ENCODE measurements at places on chromosomes 3 and 15.

- no peak for DNase-seq
Measured at GRCh38 chr3:112127522-112128494, 5.2 kb downstream of the GCSAM start.

- DNase-seq: no peak
Measured at GRCh38 chr15:60821462-60822061, 342.6 kb upstream of the ICE2 start.

- DNase-seq: no peak
Measured at GRCh38 chr3:125165189-125165947, 47.2 kb downstream of the SLC12A8 start.

- DNase-seq: no peak
Measured at GRCh38 chr15:89377842-89378295, 43.2 kb upstream of the POLG start.

DNA sequence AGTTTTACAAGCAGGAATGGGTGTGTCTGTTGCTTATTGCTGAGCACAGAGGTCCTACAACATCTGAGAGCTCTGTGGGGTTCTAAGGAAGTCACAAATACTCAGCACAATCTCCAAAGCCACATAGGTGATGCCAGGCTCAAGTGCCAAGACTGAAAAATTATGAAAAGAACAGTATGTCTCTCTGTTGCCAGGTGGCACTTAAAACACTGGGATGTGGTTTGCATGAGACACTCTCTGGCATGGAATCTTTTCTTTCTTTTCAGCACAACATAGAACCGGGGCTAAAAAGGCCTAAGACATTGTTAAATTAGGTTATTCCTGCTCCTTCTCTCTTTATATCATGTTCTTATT, 127.3 kb upstream of the PRICKLE2 start:
- DNase-seq: no peak

DNA sequence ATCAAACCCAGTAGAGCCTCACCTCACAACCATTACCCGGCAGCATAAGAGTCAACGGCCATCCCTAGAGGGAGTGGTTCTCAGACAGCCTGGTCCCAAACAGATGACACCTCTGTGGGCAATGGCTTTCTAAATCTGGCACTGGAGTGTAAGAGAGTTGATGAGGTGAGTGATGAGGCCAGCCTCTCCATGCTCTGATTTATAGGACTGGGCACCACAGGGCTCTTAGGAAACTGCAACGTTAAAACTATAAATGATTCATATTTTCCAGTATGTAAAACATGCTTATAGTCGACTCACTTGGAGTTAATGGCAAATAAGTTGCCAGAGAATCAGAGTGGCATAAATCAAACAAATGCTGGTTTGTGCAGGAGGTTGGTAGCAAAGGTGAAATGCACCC, 187.7 kb downstream of the GREM1 start:
- no peak for DNase-seq

GRCh38 chr3:147426931-147427330, 17.8 kb downstream of the ZIC1 start:
- no peak for DNase-seq

- no peak for DNase-seq
Measured at GRCh38 chr3:138344754-138345153, 3.6 kb upstream of the MRAS start.

DNA sequence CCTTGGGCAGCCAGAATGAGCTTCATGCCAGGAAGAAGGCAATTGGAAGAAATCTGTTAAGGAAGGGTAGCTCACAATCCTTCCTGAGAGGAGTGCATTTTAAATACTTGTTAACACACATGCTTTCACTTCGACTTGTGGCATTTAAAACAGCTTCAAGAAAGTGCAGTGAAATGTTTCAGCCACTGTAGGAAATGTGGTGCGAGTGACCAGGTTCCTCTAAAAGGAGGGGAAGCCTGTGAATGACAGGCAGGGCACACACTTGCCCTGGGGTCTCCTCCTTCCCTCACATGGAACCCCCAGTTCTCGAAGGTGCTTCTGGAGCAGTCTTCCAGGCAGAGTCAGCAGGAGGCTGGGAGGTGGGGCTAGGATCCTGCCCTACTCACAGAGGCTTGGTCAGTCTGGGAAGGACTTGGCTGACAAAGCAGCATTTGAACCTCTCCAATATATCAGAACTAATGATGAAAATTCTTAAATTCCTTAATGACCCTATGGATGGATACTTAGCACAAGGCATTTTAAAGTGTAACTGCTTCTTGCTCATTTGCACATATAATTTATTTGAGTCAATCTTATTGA, 358.6 kb downstream of the CHST2 start:
- DNase-seq: no peak

DNA sequence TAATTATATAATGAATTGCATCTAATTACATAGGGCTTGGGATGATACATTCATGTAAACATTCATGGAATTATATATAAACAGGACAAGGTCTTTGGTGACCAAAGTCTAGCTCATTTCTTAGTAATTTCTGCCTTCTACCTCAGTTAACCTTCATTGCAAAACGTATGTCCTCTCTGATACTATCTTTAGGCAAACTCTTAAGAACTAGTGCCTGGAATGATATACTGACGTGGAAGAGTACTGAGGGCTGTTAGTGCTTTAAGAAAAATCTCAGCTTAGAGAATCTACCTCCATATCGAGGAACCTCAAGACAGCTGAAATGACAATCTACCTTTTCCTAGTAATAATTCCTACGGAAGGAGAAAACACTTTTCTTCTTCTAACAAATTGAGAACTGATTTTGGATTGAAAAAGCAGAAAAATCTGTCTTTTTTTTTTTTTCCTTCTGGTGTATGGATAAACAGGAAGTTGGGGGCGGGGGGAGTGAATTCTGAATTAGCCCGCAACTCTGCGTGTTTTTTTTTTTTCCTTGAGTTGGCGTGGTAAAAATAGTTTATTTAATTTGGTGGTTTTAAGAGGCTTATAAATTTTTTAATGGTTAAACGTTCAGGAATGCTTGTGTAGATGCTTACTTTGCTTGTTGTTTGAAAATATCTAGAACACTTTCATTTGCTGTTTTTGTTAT, 43.2 kb downstream of the RARB start:
- no peak for DNase-seq

- DNase-seq: no peak
Measured at GRCh38 chr3:113498221-113499005, 16.5 kb downstream of the SPICE1 start.

DNA sequence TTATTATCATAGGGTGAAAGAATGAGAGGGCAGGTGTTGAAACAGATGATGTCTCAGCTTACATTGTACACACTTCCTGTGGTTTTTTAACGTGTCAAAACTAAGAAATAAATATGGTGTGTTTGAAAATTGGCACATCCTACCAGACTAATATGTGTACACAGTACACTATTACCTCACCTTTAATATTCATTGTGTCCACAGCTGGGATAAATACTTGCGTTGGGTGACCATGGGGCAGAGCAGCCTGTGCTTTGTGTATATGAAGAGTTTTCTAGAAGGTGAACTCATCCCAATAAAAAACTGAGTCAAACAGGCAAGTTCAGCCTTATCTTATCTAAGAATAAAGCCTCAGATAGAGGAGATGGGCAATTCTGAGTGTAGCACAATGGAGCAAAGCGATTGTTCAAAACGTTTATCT, 17.3 kb downstream of the SUCNR1 start:
- no peak for DNase-seq

- DNase-seq: no peak
Measured at GRCh38 chr15:50135031-50135551, 16.1 kb upstream of the ATP8B4 start.

GRCh38 chr3:39707314-39707909, 102.0 kb upstream of the MYRIP start:
- no peak for DNase-seq

DNA sequence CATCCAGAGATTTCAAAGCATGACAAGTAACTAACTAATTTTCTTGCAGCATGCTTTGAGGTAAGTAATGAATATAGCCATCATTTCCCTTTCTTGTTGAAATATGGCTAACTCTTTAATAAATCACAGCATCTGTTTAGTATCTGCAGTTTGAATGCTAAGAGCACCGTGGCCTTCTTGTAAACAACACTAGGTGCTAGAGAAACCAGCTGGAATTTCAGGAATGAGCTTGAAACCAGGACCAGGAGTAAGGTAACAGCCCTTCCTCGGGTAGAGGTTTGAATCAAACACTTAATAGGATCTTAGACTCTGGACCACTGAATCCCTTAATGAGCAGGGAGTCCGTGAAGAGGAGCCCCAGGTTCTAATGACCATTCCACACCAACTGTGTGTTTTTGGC, 13.6 kb downstream of the CALML4 start:
- DNase-seq: no peak

- DNase-seq: no peak
Measured at GRCh38 chr3:1007866-1008265, 85.0 kb upstream of the CNTN6 start.

GRCh38 chr3:116040152-116040551, 405.1 kb downstream of the LSAMP start:
- no peak for DNase-seq

GRCh38 chr3:89375451-89375850, 268.0 kb downstream of the EPHA3 start:
- DNase-seq: no peak

GRCh38 chr3:139617672-139618268, 60.0 kb downstream of the NMNAT3 start:
- no peak for DNase-seq

- DNase-seq: no peak
Measured at GRCh38 chr3:111519178-111519855, 22.7 kb upstream of the CD96 start.

- no peak for DNase-seq
Measured at GRCh38 chr15:54131410-54131809, 153.2 kb downstream of the UNC13C start.

GRCh38 chr3:151227266-151227806, 24.3 kb upstream of the GPR171 start:
- no peak for DNase-seq

- DNase-seq: peak; percentile 57
Measured at GRCh38 chr3:151209654-151210053, 6.6 kb upstream of the GPR171 start.

GRCh38 chr15:51775967-51776816, 24.8 kb downstream of the TMOD2 start:
- peak; percentile 47 for DNase-seq

DNA sequence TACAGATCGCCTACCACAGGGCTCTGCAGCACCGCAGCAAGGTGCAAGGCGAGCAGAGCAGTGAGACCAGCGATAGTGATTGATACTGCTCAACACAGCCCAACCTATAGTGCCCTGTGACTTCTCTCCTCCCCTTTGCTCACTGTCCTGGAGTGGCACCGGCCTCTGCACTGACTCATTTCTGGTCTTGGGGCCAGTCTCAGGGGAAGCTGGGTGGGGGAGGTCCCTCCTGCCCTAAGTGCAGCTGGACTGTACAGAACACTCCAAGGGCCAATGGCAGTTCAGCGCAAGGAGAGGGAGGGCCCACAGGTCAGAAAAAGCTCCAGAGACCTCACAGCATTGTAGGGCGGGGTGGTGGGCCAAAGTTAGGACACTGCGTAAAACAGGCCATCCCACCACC, 2.5 kb upstream of the OGG1 start:
- no peak for DNase-seq

DNA sequence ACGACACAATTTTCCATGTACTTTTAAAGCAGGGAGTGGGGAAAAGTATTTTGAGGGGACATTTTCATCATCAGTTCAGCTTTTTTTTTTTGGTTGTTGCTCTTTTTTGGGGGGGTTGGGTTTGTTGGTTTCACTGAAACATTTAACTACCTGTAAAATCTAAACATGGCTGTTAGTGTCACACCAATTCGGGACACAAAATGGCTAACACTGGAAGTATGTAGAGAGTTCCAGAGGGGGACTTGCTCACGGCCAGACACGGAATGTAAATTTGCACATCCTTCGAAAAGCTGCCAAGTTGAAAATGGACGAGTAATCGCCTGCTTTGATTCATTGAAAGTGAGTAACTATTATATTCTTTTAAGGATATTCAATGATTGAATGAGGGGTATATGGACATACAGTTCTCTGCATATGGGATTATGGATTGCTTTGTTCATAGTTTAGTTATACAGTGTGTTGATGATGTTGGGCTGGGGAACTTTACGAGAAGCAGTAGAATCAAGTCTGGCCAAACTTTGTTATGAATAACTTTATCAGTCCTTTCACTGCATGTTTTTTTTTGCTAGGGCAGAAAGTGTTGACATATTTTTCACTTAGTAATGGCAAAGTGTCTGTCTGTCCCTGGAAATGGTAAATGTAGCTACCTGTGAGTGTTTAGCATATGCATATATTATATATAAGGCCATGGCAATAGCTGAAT, 31.5 kb downstream of the MBNL1 start:
- no peak for DNase-seq

- DNase-seq: no peak
Measured at GRCh38 chr15:50544368-50544767, 2.1 kb downstream of the USP50 start.

DNA sequence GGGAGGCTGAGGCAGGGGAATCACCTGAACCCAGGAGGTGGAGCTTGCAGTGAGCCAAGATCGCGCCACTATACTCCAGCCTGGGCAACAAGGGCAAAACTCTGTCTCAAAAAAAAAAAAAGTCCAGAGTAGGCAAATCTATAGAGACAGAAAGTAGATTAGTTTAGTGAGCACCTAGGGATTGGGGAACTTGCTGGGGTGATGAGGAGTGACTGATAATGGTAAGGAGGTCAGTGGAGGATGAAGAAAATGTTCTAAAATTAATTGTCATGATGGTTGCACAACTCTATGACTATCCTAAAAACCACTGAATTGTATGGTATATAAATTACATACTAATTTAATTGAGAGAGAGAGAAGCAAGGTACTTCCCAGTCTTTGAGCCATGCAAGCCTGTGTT, 27.8 kb upstream of the LYZL4 start:
- DNase-seq: no peak

DNA sequence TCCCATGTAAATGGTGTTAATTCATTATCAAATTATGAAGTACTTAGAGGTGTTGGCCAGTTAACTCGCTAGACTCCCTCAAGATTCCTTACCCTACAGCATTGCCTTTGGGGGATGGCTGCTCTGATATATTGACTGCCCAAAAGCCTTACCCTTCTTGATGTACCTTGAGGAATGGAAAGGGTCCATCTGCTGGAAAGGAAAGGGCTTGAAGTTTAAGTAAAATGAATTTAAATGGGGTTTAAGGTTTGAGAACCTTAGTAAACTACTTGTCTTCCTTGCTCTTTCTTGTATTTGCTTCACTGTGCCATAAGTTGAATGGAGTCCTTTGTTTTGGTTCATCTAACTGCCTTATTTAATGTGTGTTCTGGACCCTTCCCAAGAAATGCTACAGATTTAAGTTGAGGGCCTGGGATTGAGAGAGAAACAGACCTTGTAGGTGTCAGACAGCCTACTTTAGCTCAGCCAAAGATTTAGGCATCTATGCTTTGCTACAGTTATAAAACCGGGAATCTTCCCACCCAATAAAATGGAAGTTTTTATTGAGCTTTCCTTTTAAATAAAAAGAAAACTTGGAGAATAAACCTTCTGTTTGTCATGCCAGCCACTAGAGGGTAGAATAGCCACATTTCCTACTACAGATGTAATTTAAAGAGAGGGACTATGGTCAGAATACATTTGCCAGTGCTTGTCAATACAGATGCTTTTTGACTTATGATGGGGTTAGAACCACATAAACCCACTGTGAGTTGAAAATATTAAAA, 25.3 kb downstream of the CMSS1 start:
- no peak for DNase-seq

- DNase-seq: no peak
Measured at GRCh38 chr15:45892182-45892581, 257.4 kb downstream of the SQOR start.

Measured in CD4-positive, alpha-beta T cell treated with Interleukin-4 for 1 hour (primary cell).